ENCODE measurements at places on chromosomes 16 and 17.

- DNase-seq = no peak
Measured at GRCh38 chr17:76051561-76051960, 20.8 kb downstream of the SRP68 start.

DNA sequence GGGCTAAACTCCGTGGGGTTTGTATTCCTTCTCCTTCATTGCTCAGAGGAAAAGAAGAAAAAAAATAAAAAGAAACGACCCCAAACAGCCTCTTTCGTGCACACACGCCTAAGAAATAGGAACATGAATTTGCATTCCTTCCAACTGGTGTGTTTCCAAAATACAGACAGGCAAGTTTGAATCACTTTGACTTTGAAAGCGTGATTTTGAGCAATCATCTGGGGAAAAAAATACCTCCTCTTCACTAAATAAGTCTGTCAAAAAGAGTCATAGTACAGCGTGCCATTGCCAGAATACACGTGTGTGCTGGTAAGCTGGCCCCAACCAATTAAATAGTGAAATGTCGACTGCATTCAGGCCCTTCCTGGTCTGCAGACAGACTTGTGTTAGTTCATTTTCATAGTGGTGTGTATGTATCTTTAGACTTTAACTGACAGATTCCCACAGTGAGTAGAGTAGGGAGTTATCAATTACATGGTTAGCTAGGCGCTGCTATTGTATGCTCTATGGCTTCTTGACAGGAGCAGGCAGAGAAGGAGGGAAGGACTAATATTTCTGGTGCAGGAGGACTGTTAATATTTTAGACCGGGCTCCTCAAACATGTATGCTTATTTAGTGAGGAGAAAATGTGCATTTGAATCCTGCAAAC is 618.3 kb downstream of the MAF start:
- no peak for DNase-seq

DNA sequence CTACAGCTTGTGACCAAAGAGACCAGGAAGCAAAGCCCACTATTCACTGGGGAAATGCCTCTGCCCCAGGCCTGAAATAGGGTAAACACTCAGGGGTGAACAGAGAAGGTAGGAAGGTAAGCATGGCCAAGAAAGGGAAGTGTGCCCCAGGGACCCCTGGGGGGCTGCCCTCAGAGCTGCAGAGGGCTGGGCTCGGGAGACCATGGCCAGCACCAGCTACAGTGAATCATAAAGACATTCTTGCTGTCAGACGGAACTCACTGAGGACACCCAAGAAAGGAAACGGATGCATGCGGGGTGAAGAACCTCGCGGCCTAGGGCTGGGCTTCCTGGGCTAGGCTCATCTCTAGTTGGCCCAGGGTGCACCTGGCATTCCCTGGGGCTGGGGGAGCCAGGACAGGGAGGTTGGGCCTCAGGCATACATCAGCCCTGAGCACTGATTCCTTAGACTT is 9.6 kb downstream of the HIC1 start:
- no peak for DNase-seq

DNA sequence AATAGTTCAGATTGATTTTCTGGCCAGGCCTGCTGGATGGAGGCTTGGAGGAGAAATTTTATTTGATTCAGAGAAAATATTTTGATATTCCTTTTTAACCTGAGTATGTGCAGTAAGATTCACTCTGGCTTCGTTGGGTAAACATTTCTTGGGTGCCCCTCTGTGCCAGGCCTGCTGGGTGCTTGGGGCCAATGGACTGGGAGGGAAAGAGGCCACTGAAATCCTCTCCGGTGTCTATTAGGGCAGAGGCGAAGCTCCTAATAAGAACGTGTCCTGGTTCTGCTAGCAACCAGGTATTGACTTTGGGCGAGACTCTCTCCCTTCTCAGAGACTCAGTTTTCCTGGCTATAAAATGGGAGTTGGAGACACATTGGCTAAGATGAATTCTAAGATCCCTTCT is 122.5 kb downstream of the CYLD start:
- no peak for DNase-seq
